ENCODE measurements at places on chromosomes 5 and 9. TPM values are rescaled to one million over a fixed set of nuclear protein-coding genes. Genes with fewer than 3 reads are reported as not detected.

DNA sequence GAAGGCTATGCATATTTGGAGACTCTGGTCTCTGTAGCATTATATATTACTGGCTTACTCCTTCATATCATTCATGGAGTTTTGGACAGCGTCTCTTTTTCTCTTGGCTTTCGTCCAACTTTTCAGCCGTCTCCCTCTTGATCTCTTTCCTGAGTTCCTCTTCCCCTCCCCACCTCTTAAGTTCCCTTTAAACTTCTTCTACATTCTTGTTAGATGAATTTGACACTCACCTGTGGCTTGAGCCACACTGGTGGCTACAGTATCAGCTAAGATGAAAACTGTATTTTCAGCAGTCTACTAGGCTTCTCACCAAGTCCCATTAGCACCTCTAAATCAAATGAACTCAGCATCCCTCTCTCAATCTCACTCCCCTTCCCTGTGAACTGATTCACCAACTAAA is 128.1 kb downstream of the STARD4 start:
- no peak overlapping the region for H3K4me3 ChIP-seq
- no peak overlapping the region for H3K27ac ChIP-seq
- no peaks in the 10 kb centered on the region for H3K4me1 ChIP-seq
- no peak for DNase-seq

GRCh38 chr9:71858812-71859211 is 52.2 kb downstream of the ABHD17B start:
- DNase-seq = no peak
- peaks cover 28% of the 10 kb centered on the region for H3K36me3 ChIP-seq
- no peaks in the 10 kb centered on the region for H3K27me3 ChIP-seq
- H3K27ac ChIP-seq = no peak overlapping the region
- no peak overlapping the region for H3K4me3 ChIP-seq

Gene ZBTB26
- polyA plus RNA-seq = 2.6 TPM

Gene ECM2
- polyA plus RNA-seq = not detected

Gene STARD4
- polyA plus RNA-seq = 12.6 TPM

- no peak overlapping the region for H3K27ac ChIP-seq
- H3K27me3 ChIP-seq = no peaks in the 10 kb centered on the region
- H3K4me1 ChIP-seq = no peaks in the 10 kb centered on the region
Measured at GRCh38 chr5:35813521-35813920, 43.2 kb upstream of the IL7R start.

Gene AQP7
- polyA plus RNA-seq = not detected

Gene IFNA13
- polyA plus RNA-seq = not detected

DNA sequence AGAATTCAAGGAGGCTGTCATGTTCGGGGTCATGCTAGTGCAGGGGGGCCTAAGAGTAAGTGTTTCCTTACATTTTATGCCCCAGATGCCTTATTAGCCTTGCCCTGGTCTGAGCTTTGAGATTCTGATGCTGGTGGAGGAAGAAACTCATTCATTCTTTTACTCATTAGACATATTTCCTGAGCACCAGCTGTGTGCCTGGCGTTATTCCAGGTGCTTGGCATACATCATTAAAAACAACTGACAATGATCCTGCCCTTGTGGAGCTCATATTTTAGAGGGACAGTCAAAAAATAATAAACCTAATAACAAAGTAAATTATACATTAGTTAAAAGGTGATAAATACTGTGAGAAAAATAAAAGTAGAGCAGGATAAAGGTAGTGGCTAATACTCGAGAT is 138.9 kb upstream of the SGCD start:
- H3K27ac ChIP-seq = no peak overlapping the region
- no peaks in the 10 kb centered on the region for H3K27me3 ChIP-seq

DNA sequence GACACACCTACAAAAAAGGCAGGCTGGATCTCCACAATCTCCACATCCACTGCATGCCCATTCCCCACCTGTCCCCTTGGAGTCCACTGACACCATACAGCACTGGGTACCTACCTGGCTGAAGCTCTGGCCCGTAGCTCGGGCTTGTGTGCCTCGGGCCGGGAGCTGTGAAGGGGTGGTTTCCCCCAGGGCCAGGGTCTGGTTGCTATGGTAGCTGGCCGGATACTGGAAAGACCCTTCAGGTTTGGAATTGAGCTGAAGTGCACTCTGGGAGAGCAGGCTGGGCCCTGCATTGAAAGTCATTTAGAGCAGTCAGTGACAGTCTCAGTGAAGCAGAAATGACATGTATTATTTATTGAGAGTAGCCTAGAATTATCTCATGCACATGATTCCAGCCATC is 507.3 kb downstream of the CTNND2 start:
- peaks cover 4% of the 10 kb centered on the region for H3K27me3 ChIP-seq
- no peak overlapping the region for H3K27ac ChIP-seq
- H3K36me3 ChIP-seq = no peaks in the 10 kb centered on the region
- no peak for DNase-seq
- no peaks in the 10 kb centered on the region for H3K4me1 ChIP-seq

GRCh38 chr9:125763394-125763801 is 16.2 kb downstream of the PBX3 start:
- no peaks in the 10 kb centered on the region for H3K36me3 ChIP-seq
- H3K4me1 ChIP-seq = peaks cover 24% of the 10 kb centered on the region
- H3K4me3 ChIP-seq = no peak overlapping the region
- H3K27ac ChIP-seq = no peak overlapping the region
- no peaks in the 10 kb centered on the region for H3K27me3 ChIP-seq

GRCh38 chr9:121227862-121228261 is 26.2 kb upstream of the RAB14 start:
- H3K4me3 ChIP-seq = no peak overlapping the region
- H3K27me3 ChIP-seq = no peaks in the 10 kb centered on the region
- H3K4me1 ChIP-seq = peaks cover 2% of the 10 kb centered on the region
- H3K27ac ChIP-seq = no peak overlapping the region

Gene GRM6
- not detected for polyA plus RNA-seq

DNA sequence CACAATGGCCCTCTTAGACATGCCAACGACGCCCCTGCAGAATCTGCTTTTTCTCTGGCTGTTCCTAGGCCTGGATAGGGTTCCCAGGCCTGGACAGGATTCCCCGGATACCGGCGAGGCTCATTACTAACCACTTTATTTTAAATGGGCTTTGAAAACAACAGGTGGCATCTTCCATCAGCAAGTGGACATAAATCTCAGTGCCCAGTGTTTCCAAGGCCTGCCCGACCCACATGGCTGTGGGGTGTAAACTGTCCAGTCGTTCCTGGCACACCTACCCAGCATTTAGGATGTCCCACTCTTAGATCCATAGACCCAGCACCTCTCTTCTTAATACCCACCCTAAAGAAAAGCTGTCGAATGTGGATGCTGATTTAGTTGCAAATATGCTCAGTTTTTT is 896 bp downstream of the CMBL start:
- no peaks in the 10 kb centered on the region for H3K36me3 ChIP-seq
- peaks cover 7% of the 10 kb centered on the region for H3K4me1 ChIP-seq
- no peak for DNase-seq
- no peak overlapping the region for H3K27ac ChIP-seq
- H3K27me3 ChIP-seq = peaks cover 37% of the 10 kb centered on the region

- no peak overlapping the region for H3K27ac ChIP-seq
- H3K27me3 ChIP-seq = no peaks in the 10 kb centered on the region
- H3K4me3 ChIP-seq = no peak overlapping the region
- no peak for DNase-seq
- H3K36me3 ChIP-seq = peaks cover 21% of the 10 kb centered on the region
Measured at GRCh38 chr9:128108269-128109049, 19.1 kb downstream of the PTGES2 start.

DNA sequence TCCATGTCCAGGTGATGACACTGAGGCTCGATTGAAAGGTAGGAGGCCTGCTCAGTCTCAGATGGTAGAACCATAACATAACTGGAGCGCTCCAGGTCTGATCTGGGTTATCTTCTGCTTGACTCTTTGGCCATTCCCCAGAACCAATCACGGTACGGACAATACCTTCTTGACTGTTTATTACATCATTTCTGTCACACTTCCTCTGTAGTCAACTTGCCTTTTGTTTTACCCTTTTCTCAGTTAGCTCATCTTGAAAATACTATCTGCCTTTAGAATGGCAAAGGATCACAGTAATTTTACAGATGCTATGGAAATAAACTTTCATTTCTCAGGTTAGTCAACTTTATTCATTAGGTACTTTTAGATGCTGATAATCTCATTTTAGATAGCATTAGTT is 22.4 kb downstream of the GLRA1 start:
- H3K27me3 ChIP-seq = peaks cover 22% of the 10 kb centered on the region
- DNase-seq = no peak
- H3K36me3 ChIP-seq = no peaks in the 10 kb centered on the region
- H3K4me1 ChIP-seq = no peaks in the 10 kb centered on the region
- H3K4me3 ChIP-seq = no peak overlapping the region

Gene NR5A1
- not detected for polyA plus RNA-seq

DNA sequence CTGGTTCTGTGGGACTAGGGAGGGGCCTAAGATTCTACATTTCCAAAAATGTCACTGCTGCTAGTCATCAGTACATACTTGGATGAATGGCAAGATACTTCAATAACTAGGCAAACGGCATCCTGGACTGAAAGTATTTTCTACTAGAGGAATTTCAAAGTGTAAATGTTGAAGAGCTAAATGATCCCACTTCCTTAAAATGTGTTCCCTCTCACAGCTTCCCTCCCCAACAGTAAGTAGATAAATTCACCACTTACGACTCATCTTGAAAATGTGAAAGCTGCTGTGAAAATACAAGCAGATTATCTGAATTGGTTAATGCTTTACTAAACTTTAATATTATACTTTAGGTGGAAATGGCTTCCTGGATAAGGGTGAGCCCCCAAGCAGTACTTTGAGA is 1571.5 kb upstream of the WWC1 start:
- H3K36me3 ChIP-seq = no peaks in the 10 kb centered on the region
- DNase-seq = no peak
- H3K4me3 ChIP-seq = no peak overlapping the region
- H3K27ac ChIP-seq = no peak overlapping the region
- no peaks in the 10 kb centered on the region for H3K27me3 ChIP-seq

DNA sequence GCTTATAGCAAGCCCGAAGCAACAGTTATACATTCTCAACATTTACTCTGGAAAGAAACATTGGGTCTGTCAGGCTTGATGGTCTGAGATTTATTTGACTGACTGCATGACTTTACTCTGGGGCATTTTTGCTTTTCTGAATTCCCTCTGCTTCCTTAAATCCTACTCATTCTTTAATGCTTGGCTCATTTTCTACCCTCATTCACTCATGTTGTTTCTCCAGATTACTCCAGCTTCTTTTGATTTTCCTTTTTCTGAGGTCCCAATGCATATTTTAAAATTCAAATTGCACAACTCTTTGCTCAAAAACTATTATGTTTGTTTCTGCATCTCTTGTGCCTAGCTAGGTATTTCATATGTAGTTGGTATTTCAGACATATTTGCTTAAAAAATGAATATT is 2002.9 kb upstream of the NUDT12 start:
- no peaks in the 10 kb centered on the region for H3K4me1 ChIP-seq
- no peaks in the 10 kb centered on the region for H3K36me3 ChIP-seq
- H3K27me3 ChIP-seq = no peaks in the 10 kb centered on the region
- H3K27ac ChIP-seq = no peak overlapping the region
- H3K4me3 ChIP-seq = no peak overlapping the region

Gene CCDC180
- polyA plus RNA-seq = 0.20 TPM

Gene GFM2
- 10.8 TPM for polyA plus RNA-seq

Gene SH3RF2
- not detected for polyA plus RNA-seq

GRCh38 chr5:157563929-157564716 is 11.5 kb downstream of the ADAM19 start:
- H3K4me1 ChIP-seq = peaks cover 92% of the 10 kb centered on the region
- peaks cover 47% of the 10 kb centered on the region for H3K36me3 ChIP-seq
- no peaks in the 10 kb centered on the region for H3K27me3 ChIP-seq
- H3K4me3 ChIP-seq = peak overlapping the region; percentile 61
- DNase-seq = no peak

Gene FREM1
- not detected for polyA plus RNA-seq

GRCh38 chr5:80160242-80160641 is 95.6 kb downstream of the SERINC5 start:
- no peaks in the 10 kb centered on the region for H3K4me1 ChIP-seq
- DNase-seq = no peak
- H3K27ac ChIP-seq = no peak overlapping the region
- peaks cover 34% of the 10 kb centered on the region for H3K36me3 ChIP-seq
- no peaks in the 10 kb centered on the region for H3K27me3 ChIP-seq

Gene KIF4B
- polyA plus RNA-seq = 0.16 TPM

Gene TAL2
- 1.9 TPM for polyA plus RNA-seq

- H3K4me1 ChIP-seq = peaks cover 23% of the 10 kb centered on the region
- H3K27me3 ChIP-seq = no peaks in the 10 kb centered on the region
- H3K36me3 ChIP-seq = no peaks in the 10 kb centered on the region
- H3K27ac ChIP-seq = no peak overlapping the region
- H3K4me3 ChIP-seq = no peak overlapping the region
- no peak for DNase-seq
Measured at GRCh38 chr5:90476391-90476790, 1.7 kb downstream of the POLR3G start.

GRCh38 chr5:32445287-32445758 is 783 bp upstream of the ZFR start:
- H3K27me3 ChIP-seq = no peaks in the 10 kb centered on the region
- H3K36me3 ChIP-seq = no peaks in the 10 kb centered on the region
- peak overlapping the region; percentile 89 for H3K4me3 ChIP-seq
- H3K27ac ChIP-seq = peak overlapping the region; percentile 96

- H3K4me1 ChIP-seq = peaks cover 23% of the 10 kb centered on the region
- no peaks in the 10 kb centered on the region for H3K36me3 ChIP-seq
- H3K4me3 ChIP-seq = peak overlapping the region; percentile 59
- no peak for DNase-seq
- H3K27me3 ChIP-seq = no peaks in the 10 kb centered on the region
- H3K27ac ChIP-seq = no peak overlapping the region
Measured at GRCh38 chr9:127154003-127154389, 31.6 kb upstream of the ANGPTL2 start.

DNA sequence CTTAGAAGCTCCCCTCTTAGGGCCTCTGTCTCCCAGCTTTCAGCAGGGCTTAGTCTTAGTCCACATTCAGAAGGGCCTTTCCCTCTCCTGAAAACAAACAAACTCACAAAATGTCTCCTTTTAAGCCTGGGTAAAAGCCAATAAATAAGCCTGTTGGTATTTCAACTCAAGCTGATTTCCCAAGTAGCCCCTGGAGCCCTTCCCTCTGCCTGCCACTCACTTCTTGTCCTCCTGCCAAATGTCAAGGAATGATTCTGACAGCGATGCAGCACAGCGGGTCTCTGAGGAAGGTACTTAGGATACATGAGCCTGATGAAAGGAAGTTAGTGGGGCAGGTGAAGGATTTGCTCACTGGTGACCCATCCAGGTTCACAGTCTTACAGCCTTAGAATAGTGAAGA is 210.5 kb downstream of the PJA2 start:
- DNase-seq = no peak
- H3K36me3 ChIP-seq = no peaks in the 10 kb centered on the region
- H3K4me3 ChIP-seq = no peak overlapping the region
- H3K27me3 ChIP-seq = no peaks in the 10 kb centered on the region
- no peaks in the 10 kb centered on the region for H3K4me1 ChIP-seq

DNA sequence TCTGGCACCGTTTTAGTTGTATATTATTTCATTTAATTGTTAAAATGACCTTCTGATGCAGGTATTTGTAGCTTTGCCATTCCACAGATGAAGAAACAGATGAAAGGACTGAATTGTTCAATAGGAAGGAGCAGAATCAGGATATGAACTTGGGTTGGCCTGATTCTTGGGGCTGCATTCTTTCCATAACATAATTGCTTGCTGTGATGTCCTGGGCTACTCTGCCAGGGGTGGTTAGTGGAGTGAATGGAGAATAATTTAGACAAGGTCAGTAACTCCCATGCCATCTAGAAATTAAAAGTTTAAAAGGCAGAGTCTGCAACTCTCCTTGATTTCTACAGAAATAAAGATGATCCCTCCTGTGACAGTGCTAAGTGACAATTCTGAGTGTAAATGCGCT is 15.9 kb downstream of the TLR4 start:
- no peak overlapping the region for H3K4me3 ChIP-seq
- H3K36me3 ChIP-seq = no peaks in the 10 kb centered on the region
- DNase-seq = no peak

Measured in naive B cell (primary cell).